ENCODE measurements at places on chromosomes 1 and 21.

DNA sequence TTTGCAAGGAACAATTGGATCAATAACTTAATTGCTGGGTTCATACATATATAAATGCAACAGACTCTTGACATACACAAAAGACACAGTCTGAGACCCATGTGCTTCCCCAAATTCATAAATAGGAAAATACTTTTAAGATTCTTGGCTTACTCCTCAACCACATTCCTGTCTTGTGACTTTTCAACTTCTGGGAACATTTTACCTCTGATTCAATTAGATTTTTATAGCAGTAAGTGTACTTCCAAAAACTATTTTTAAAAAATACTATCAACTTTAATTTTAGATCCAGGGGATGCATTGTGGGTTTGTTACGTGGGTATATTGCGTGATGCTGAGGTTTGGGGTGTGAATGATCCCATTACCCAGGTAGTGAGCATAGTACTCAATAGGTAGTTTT is 406.7 kb downstream of the RPS6KC1 start:
- no peak for DNase-seq

- no peak for DNase-seq
Observed at GRCh38 chr21:45406801-45407628, 2.0 kb downstream of the COL18A1 start.

- no peak for DNase-seq
Observed at GRCh38 chr1:30905916-30906620, 2.5 kb downstream of the SDC3 start.

DNA sequence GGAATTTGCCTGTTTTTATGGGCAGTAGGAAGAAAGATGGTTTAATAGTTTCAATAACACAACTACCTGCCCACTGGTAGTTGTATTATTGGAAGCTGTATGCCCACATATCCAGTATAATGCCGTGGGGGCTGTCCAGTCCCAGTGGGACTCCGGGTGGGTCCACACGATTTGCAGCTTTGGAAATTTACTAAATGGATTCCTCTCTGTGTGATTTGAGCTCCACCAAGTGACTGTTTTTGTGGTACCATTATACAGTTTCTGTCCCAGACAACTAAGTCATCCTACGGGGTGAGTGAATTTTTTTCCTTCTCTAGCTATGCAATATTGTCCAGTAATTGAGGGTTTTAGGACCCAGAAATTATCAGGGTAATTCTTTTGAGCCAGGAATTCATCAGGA is 86.8 kb downstream of the PLA2G4A start:
- no peak for DNase-seq

- no peak for DNase-seq
Observed at GRCh38 chr1:55725378-55725777, 510.2 kb upstream of the USP24 start.

DNA sequence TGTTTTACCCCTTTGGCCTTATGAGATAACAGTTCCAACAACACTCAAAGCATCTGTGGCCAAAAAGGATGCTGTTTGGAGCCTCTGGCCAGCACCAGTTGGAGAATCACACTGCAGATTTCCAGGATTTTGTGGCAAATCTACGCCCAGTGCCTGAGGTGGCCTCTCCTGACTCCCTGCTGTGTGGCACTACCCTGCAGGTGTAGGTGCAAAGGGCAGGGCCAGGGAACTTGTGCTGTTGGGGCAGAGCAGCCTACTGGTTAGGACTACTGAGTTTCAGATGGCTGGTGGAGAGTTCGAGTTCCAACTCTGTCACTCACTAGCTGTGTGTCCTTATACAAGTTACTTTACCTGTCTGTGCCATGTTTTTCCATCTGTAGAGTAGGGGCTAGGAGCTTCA is 170.5 kb downstream of the PTPRU start:
- no peak for DNase-seq

DNA sequence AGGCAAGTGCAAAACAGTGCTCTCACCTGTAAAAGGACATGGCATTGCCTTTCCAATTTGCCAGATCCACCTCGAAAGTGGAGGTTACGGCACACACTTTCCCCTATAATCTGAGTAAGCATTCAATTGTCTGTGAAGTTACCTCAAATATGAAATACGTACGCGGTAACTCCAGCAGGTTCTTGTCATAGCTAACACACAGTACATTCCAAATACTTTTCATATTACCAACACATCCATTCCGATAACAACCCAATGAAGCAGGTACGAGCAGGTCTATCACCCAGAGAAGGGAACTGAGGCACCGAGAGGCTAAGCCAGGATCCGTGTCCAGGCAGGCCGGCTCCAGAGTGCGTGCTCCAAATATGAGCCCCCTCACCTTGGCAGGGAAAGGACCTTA is 46.8 kb upstream of the LPAR3 start:
- no peak for DNase-seq

GRCh38 chr1:30507401-30508174 is 215.8 kb downstream of the MATN1 start:
- DNase-seq, result no peak

DNA sequence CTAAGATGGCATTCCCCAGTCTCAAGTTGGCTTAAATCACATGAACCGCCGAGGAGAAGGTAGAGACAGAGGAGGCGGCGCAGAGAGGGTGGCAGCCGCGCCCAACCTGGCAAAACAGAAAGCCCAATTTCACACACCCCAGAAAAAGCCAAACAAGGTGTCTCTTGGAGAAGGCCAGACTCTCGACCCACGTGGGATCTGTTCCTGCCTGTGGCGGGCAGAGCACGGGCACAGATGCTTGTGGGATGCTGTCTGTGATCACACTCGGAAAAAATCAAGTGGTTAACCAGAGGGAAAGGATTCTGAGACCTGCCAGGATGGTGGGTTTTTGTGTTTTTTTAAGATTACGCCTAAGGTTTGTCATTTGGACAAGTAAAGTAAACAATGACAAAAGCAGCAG is 80.7 kb downstream of the MRPL37 start:
- DNase-seq, result no peak

DNA sequence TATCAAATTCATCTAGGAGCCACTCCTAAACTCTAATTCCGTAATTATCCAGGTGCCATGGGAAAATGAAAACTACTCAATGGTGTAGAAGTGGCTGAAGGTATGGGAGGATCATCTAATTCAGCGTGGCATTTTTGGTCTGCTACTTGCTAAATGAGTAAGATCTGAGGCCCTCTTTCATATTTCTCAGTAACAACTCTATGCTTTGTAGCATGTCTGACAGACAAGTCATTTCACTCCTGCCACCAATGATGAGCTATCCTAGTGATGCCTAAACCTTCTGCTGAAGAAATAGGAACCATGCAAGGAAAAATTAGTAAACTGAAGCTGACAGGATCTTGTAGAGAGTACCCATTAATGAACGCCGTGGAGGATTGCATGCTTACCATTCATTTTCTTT is 145.3 kb downstream of the NTNG1 start:
- DNase-seq, result no peak

GRCh38 chr1:156291226-156292061 is 4.0 kb downstream of the GLMP start:
- DNase-seq, result no peak

DNA sequence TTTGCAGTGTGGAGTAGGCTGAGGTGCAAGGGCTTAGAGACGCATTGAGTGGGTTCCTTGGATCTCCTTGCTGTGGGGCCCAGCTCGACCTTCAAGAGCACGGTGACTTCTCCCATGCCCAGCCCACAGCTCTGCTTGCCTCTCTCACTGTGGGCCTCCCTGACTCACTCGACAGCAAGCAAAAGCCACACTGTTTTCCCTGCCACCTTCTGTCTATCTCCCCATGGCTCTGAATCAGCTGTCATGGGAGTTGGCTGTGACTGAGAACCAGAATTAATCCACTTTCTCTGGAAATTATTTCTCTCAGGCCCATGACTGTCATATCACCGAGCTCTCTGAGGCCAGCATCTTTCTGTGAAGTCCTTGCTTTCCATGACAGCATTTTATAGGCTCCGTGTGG is 140.7 kb downstream of the NOS1AP start:
- no peak for DNase-seq

GRCh38 chr1:8094481-8095241 is 68.6 kb upstream of the ERRFI1 start:
- DNase-seq, result no peak

- no peak for DNase-seq
Observed at GRCh38 chr1:118223426-118223825, 38.4 kb upstream of the SPAG17 start.

- no peak for DNase-seq
Observed at GRCh38 chr21:29449306-29449950, 150.7 kb downstream of the BACH1 start.

GRCh38 chr1:173161510-173162221 is 45.5 kb downstream of the TNFSF4 start:
- DNase-seq, result peak; percentile 23

DNA sequence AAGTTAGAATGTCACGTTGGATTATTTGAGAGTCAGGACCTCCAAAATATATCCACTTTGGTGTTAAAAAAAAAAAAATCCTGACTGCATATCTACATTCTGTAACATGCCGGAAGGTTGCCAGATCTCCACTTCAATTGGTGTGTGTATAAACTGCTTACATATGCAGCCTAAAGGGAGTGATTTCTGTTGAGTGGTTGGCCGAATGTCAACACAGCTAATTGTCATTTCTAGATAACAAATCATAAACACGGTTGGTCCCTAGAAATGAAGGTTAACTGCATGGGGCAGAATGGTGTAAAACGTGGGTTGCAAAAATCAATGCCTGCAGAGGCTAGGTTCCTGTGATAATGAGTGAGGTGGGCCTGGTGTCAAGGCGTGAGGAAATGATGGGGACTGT is 15.0 kb upstream of the ROR1 start:
- DNase-seq, result no peak

- no peak for DNase-seq
Observed at GRCh38 chr1:77514921-77515776, 167.3 kb downstream of the ZZZ3 start.

- no peak for DNase-seq
Observed at GRCh38 chr1:111503585-111504060, at the start of the genes ADORA3 and TMIGD3. Gene ADORA3, minus strand, starts transcription at chr1:111503633. Its CDS starts 279 bp downstream, at chr1:111503354. Gene TMIGD3, minus strand, starts transcription at chr1:111503633. Its CDS starts 279 bp downstream, at chr1:111503354.

DNA sequence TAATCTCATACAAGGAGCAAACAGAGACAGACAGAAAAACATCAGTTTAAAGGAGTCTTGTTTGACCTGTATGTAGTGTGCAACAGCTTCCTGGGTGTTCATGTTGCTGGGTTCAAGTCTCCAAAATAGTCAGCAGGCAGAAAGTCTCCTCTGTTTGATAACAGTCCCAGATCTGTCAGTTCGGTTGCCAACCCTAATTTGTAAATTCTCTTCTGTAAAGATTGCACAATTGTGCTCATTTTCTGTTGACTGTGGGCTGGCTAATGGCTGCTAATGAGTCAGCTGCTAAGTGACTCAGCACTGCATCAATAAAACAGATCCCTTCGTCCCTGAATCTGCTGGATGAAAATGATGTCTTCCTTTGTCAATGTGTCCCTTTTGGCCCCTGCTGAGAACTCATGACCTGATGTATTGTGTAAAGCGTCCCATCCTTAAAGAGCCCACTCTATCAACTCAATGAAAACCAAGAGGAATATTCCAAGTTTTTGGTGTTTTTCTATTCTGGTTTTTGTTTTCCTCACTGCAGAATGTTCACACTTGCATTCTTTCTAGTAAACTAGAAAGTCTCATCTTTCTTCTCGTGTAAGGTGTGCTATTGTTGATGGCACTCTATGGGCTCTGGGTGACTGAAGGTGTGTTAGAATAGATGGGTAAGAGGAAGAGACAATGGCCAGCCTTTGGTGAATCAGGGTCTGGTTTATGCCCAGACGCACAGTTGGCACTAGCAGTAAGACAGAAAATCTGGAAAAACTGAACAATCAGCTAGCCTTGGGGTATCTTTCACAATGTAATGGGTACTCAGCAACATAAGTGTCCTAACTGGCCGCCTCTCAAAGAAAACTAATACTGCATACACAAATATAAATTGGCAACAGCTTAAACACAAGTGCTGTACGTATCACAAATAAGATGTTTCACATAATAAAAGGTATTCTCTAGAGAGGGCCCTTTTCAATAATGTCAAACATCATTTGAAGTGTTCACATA is 75.1 kb upstream of the SIPA1L2 start:
- peak; percentile 69 for DNase-seq

DNA sequence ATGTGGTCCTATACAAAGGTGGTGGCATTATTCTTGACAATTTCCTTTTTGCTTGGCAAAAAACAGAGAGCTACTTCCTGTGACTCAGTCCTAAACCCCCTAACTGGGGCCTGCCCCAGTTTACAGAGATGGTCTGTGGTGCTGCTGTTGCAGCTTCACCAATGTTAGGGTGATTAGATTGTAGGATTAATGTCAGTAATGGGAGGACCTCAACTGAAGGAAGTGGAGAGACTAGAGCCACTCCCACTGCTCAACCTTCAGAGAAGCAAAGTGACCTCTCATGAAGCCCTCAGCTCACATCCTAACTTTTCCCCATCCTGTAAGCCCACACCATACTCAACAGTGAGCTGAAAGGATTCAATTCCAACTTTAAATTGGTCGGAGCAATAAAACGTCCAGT is 3.6 kb downstream of the S100A6 start:
- no peak for DNase-seq

- no peak for DNase-seq
Observed at GRCh38 chr1:208045463-208046260, 134.7 kb upstream of the CD34 start.

DNA sequence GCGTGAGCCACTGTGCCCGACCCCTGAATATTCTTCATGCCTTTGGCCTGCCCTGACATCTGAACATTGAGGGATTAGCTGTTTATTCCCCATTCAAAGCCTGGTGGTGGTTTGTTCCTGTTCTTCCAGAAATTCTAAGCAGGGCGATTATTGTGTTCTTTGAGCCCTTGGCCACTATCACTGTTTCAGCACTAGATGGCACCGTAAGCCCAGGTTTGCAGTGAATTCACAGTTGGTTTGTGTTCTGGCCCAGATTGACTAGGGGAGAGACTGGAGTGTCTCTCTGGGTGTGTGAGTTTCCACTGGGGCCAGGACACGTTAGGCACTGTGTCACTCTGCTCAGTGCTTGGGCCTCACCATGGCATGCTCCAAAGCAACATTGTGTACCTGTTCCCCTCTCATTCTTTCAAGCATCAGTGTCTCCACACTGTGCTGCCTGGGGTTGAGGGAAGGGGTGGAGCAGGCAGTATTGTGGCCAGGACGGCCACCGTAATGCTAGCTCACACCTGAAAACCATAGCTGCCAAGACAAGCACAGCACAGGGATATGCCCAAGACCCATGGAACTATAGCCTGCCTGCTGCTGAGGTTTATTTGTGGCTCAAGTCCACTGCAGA is 52.7 kb downstream of the PKN2 start:
- no peak for DNase-seq

GRCh38 chr1:10228528-10228927 is 18.2 kb downstream of the KIF1B start:
- DNase-seq, result no peak

DNA sequence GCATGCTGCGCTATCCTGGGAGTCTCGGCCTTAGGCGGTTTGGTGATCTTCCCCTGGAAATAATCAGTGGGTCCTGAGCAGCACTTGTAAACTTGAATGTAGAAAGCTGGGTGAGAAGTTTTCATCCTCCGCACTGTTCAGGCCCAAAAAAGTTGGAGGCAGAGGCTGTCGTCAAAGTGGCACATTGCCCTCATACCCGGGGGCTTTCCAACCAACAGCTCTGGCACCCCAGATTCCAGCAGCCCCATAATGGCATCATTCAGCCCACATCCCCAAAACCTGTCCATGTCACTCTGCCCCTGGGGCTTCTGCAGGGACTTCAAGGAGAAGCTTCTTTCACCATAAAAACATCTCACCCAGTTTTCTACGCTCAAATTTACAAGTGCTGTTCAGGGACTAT is 59.3 kb downstream of the TOR1AIP2 start:
- no peak for DNase-seq

GRCh38 chr21:40099809-40100208 is 232.6 kb downstream of the PCP4 start:
- DNase-seq, result no peak

GRCh38 chr21:42692688-42693087 is 39.3 kb downstream of the PDE9A start:
- DNase-seq, result no peak

Data from kidney epithelial cell (primary cell).